ENCODE measurements at places on chromosomes 16 and 17.

DNA sequence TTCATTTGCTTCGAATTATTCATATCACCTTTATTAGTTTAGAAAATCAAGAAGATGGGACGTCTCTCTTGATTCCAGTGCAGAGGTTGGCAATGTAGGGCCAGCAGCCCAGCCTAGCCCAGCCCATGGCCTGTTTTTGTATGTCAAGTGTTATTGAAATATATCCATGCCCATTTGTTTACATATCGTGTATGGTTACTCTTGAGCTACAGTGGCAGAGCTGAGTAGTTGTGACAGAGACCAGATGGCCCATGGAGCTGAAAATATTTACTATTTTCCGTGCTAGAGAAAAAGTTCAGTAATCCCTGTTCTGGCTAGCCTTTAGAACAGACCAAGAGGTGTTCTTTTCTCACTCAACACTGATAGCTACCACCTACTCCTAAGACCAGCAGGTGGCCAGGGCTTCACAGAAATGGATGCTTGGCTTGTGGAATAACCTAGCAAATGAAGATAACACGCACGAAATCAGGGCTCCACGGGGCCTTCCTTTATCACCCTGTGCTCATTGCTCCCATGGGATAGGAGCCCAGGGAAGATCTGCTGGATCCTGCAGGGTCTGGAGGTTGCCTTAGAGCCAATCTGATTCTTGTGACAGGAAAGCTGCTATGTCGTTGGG, 123.2 kb upstream of the ANKFN1 start:
- DNase-seq, result no peak

GRCh38 chr17:9132944-9133610, 111.8 kb downstream of the NTN1 start:
- DNase-seq, result no peak

DNA sequence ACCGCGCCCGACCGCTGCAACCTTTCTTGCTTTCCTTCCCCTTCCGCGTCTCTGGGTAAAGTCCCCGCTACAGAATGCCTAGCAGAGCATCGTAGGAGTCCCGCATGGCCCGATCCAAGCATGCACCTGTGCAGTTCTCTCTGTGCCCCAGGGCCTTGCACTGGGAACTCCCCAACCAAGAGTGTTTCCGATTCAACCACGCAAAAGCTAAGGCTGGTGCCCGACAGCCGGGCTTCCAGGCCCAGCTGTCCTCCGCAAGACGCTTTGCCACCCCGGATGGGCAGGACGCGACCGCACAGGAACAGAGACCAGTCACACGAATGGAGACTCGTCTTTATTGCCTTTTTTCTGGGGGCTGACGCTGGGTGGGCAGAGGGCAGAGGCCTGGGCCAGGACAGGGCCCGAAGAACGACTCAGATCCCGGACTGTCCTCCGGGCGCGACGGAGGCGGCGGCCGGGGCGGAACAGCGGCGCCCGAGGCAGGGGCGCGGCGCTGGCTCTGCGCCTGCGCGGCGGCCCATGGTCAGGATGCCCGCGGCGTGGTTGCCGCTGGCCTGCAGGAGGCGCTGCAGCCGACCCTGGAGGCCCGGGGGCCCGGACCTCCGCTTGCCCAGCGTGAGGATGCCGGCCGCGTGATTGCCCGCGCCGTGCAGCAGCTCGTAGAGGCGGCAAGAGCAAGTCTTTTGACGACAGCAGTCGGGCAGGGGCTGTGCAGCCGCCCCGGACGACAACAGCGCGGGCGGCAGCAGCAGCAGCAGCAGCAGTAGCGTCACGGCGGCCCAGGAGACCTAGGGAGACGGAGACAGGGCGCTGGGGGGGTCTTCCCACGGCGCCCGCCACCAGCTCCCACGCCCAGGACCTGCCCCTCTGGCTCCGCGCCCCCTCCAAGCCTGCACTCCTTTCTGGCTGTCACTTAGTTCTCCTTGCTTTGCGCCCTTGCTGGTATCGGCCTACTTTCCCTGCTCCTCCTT, 1.2 kb downstream of the HCRT start:
- peak; percentile 82 for DNase-seq

DNA sequence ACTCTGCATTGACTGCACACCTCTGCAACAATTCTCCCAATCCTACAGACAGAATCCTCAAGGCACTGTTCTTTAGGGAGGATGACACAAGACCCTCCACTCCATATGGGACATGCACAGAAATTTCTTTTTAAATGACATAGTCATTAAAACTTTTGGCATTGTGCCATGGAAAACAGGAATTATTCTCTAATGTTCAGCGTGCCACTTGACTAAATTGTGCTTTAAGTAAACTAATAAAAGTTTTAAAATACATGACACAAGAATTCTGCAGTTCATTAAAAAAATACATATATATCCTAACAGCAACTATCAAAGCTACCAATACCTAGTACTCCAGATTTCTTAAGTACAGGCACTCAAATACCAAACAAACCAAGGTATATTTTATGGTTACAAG, 16.0 kb downstream of the CEP112 start:
- no peak for DNase-seq

DNA sequence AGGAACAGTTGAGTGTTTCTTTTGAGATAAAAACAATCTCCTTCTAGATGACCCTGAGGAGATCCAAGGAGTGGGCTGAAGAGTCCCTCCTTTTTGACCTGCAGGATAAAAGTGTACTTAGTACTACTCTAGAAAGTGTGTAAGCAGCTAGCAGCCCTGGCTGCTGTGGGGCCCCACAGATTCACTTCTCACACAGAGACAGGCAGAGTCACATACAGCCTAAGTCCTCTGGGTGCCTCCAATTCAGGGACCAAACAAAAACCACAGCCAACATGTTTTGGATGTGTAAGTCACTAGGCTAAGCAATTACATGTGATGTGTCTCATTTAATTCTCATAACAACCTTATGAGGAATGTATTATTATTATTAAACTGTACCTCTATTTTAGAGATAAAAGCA, 97.1 kb downstream of the TMEM100 start:
- DNase-seq, result no peak

GRCh38 chr17:10309003-10309974, 63.5 kb downstream of the MYH13 start:
- DNase-seq, result no peak

GRCh38 chr16:1002399-1003166, 21.0 kb downstream of the SOX8 start:
- peak; percentile 23 for DNase-seq

DNA sequence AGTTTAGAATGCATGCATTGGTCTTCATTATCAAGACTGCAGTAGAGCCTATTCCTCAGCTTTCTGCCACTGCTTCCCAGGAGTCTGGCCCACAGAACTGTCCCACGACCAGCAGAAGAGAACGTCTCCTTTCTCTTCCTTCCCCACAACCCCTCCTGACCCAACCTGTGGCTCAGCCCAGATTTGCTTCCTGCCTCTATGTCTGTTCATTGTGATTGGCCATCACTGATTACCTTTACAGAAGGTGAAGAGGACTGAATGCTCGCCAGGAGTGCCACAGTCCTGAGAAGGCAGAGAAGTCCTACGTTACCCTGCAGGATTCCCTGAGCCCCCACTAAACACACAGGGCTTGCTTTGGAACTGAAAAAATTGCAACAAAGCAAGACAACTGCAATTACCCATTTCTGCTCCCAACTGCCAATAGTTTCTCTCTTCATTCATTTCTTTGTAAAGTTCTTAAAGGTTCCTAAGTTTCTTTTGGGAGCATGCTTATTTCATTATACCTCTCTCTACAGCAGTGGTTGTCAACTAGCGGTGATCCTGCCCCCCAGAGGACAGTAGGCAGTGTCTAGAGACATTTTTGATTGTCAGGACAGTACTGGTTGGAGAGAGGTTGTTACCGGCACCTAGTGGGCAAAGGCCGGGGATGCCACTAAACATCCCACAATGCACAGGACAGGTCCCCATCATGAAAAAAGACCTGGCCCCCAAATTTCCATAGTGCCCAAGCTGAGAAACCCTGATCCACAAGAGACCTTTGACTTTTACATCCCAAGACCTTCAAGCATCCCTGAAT, 4.5 kb upstream of the NAT9 start:
- peak; percentile 51 for DNase-seq

DNA sequence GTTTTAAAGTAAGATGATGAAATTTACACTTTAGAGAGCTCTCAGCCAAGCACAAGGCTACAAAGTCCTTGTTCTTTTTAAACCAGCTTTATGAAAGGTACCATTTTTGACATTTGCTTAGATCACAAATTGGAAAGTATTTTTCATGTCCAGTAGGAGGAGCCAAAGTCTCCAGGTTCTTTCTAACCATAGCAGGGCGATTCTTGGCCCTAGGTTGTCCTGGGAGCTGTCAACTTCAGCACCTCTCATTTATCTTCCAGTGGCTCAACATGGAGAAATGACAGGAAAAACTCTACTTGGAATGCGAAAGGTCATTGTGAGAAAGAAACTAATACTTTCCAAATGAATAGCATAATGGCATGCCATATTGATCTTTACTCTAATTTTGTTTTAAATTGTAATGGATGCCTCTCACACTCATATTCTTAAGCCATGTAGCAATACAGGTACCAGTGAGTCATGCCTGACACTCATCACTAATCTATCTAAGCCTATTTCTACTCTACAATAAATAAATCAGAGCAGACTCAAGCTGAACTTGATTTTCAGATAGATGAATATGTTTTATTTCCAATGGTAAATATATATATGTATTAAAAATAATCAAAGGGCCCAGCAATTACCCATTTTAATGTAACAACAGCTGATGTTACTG, 919.1 kb upstream of the EEF2KMT start:
- no peak for DNase-seq

GRCh38 chr16:11630046-11630767, 38.0 kb upstream of the SNN start:
- DNase-seq, result no peak

- no peak for DNase-seq
Observed at GRCh38 chr17:1967213-1967612, 57.9 kb downstream of the RTN4RL1 start.

DNA sequence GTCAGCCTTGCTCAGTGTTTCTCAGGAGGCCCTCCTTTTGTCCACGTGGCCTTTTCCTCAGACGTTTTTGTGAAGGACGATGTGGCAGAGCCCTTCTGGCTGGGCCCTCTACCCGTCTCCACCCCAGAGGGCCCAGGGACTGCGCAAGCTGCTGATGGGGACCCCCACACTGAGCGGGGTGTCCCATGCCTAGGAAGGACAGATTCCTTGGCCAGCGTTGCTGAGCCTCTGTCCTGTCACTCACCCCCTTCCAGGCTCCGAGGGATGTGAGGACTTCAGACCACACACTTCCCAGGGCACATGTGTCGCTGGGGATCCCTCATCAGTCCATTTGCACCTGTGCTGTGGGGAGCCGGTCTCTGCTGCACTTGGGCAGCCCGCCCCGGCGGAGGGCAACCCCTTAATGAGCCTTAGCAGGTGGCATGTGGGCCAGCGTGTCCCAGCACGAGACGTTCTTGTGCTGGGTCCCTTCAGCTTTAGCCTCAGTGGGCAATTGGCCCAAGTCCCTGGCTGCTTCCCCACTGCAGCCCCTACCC, 48.3 kb downstream of the NT5M start:
- DNase-seq, result no peak

DNA sequence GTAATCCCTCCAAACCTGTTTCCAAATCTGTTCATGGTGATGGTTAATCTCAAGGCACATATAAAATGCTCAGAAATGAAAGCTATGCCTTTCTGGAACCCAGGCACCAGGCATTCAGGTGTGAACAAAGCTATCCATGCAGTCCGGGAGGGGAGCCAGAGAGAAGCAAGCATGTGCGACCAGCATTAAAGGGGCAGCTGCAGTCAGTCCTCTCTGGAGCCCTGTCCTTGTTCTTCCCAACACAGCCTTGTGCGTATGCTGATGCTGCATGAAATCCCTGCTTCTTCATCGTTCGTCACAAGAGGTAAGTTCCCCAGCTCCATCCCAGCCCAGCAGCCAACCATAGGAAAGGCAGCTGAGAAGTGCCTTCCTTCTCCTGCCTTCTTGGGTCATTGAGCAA, 148.7 kb downstream of the GRIN2A start:
- no peak for DNase-seq

GRCh38 chr16:2769675-2770056, 7.4 kb downstream of the ELOB start:
- DNase-seq, result no peak

DNA sequence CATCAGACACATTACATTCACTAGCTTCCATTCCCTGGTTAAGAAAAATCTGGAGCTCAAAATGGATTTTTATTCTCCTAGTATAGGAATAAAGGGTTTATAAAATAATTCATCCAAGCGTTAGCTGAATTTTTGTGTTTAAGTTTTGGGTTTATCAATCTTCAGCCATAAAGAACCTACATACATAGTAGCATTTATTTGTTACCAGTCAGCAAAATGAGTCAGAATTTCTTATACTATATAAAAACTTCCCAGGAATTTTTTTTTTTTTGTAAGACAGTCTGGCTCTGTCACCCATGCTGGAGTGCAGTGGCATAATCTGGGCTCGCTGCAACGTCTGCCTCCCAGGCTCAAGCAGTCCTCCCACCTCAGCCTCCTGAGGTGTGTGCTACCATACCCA, 40.2 kb upstream of the SLC12A3 start:
- DNase-seq, result no peak

GRCh38 chr16:87918338-87918737, 18.0 kb downstream of the CA5A start:
- no peak for DNase-seq

DNA sequence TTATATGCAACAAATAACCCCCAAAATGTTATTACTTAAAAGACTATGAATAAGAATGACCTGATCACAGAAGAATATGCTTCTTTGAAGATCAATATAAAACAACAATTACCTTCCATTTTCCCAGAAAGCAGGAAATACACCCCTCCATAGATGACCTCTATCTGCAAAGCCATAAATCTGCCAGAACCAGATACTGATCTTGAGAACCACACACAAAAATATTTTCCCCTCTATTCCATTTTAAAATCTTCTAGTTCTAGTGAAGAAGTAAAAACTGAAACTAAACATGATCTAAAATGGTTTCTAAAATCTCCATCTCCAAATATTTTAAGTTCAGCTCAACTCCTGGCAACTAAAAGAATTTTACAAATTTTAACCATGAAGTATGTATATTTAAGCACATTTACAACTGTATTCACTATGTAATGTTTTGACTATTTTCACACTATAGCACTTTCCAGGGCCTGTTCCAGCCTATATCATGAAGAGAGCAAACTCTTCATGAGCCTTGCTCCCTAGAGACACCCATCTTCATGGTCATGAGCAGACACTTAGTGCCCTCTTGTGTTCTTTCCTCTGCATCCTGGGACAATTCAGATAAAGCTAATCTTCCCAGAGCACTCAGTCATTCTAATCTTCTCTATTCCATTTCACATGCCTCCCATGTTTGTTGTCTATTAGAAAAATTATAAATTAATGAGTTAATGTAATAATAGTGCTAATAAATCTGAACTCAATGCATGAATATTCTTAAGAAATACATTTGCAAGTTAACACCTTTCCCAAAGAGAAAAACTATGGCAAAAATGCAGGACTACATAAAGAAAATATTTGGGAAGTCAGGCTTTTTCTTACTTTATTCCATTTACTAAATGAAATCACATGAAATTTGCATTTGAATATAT, 87.0 kb downstream of the HELZ start:
- no peak for DNase-seq

- no peak for DNase-seq
Observed at GRCh38 chr16:28290859-28291254, 1.5 kb upstream of the SBK1 start.
